ENCODE measurements at places on chromosomes 13 and 19.
A peak's percentile ranks its signal among the peaks of the same experiment; 100 is the strongest.

GRCh38 chr13:25630329-25630900, 258.6 kb downstream of the ATP8A2 start:
- no peak for DNase-seq

DNA sequence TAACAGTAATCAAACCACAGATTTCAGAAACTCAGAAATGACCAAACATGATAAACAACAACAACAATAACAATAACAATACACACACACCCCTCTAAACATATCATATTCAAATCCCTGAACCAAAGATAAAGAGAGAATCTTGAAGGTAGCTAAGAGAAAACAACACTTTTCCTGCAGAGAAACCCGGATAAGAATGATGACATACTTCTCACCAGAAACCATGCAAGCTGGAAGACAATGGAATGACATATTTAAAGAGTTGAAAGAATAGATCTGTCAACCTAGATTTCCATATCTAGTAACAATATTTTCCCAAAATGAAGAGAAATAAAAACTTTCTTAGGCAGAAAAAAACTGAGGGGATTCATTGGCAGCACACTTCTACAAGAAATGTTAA, 138.1 kb downstream of the LIG4 start:
- DNase-seq, result no peak

GRCh38 chr19:54149021-54149812, 10.3 kb downstream of the LENG1 start:
- DNase-seq, result no peak

DNA sequence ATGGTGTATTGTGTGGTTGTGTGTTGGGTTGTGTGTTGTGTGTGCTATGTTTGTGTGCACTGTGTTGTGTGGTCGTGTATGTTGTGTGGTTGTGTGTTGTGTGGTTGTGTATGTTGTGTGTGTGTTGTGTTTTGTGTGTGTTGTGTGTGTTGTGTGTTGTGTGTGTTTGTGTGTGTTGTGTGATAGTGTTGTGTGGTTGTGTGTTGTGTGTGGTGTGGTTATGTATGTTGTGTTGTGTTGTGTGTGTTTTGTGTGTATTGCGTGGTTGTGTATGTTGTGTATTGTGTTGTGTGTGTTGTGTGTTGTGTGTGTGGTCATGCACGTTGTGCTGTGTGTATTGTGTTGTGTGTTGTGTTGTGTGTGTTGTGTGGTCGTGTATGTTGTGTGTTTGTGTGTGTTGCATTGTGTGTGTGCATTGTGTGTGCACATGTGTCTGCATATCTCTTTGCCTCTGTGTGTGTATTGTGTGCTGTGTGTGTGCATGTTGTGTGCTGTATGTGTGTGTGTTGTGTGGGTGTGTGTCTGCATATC, 2.9 kb downstream of the C3 start:
- no peak for DNase-seq

DNA sequence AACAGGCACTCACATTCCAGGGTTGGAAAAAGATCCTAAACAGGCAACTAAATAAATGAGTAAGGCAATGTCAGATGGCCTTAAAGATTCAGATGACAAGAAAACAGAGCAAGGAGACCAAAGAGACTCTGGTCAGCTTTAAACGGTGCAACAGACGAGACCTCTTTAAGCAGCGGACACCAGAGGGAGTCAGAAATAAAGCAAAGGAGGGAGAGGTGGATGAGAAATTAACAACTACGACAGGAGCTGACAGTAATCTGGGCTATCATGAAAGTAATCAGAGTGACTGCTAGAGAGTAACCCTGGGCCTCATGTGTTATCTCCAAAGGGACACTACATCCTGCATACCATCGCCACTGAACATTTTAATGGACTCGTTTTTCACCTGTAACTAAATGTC, 1.1 kb downstream of the ZNF550 start:
- DNase-seq, result no peak

DNA sequence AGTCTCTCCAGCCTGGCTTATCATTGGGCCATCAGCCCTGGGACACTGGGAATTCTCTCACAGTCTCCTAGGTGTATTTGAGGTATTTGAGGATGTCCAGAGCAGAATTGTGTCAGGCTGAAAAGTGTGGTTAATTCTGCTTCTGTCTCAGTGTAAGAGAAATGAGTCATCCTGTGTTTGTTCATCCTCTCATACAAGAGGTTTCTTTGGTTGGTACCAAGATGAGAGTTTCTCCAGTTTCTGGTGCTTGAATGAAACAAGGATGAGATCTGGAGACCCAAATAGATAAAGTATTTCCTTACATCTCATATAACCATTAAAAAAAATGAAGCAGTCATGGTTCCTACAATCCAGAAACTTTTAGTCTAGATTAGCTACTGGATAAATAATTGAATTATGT, 7.7 kb downstream of the ZNF253 start:
- no peak for DNase-seq

DNA sequence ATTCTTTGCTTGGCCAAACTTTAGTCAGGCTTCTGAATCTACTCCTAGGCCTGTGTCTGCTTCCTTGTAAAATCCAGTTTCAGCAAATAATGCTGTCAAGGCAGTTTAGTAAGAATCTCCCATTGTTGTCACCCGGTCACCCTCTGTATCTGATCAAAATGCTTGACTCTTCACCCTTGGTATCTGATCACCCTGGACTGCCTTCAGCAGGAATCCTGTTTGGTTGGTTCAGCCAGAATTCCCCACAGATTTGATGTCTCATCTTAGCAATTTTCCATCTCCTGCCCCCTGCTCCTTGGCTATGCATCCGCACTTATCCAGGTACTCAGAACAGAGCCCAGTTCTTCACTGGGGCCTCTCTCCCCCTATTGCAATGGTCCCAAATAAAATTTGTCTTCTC, 172.4 kb upstream of the UBL3 start:
- no peak for DNase-seq

- no peak for DNase-seq
These were observed 86.0 kb downstream of the ING1 start for GRCh38 chr13:110799246-110800236.

GRCh38 chr13:43877766-43878165, 1.8 kb downstream of the CCDC122 start:
- no peak for DNase-seq

DNA sequence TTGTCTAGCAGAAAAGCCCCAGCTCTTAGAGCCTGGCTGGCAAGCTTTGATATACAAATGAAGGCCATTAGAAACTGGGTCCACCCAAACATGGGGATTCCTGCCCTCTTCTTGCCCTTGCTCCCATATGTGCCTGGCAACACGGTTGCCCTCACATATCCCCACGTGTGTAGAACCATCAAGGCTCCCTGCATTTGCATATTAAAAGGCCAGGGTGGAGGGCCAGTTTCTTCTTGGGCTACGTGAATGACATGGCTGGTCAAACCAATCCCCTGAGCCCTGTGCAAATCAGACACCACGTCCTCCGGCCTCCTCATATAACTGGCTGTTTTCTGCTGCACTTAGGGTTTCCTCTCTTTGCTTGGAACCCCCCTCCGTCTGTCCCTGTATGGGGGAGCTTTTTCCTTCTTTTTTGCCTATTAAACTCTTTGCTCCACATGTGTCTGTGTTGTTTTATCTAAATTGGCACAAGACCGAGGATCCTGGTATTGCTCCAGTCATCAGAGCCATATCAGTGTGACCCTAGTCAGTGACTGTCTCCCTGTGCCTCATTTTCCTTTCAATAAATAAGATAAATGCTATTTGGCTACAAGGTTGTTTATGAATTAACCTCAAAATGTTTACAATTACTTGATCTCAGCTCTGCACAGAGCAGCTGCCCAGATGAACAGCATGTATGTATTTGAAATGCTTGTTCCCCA, 30.3 kb upstream of the CEACAM1 start:
- no peak for DNase-seq

GRCh38 chr19:15251010-15251748, 18.9 kb upstream of the EPHX3 start:
- no peak for DNase-seq

DNA sequence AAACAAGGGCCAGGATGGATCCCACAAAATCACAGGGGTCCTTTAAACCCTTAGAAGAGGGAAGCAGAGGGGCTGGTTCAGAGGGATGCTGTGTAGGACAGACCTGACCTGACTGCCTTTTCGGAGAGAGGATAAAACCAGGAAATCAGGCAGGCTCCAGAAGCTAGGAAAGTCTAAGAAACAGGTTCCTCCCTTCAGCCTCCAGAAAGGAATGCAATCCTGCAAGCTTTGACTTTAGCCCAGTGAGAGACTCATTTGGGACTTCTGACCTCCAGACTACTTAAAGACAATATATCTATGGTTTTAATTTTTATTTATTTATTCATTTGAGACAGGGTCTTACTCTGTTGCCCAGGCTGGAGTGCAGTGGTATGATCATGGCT, 5.3 kb downstream of the RAB20 start:
- no peak for DNase-seq

DNA sequence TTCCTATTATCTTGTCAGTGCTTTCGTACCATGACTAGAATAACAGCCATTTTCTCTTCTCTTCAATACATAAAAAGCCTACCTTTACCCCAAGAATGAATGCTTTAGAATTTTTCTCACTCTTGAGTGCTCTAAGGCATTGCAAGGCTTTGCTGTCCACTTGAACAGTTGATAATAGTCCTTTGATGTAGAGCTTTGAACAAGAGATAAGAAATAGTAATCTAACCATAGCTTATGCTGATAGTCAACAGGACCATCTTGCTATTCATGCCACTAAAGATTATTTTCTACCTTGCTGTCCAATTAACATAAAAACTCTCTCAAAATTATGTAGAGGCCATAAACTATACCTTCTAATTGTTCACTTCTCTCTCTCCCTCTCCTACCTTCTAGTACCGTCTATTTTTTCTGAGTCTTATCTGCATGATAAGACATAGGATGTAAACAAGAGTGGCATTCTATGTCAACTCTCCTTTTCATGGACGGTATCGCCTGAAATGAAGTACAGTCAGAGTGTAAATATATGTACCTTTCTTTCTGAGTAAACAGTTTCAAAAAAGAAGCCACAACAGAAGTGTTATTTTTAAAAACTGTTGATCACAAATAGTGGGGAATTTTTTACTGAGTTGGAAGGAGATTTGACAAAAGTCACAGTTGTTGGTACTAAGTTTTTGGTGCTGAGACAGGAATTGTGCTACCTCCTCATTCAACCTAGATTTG, 297.9 kb downstream of the NDFIP2 start:
- no peak for DNase-seq

GRCh38 chr13:96346921-96347320, 257.0 kb downstream of the HS6ST3 start:
- DNase-seq, result no peak

DNA sequence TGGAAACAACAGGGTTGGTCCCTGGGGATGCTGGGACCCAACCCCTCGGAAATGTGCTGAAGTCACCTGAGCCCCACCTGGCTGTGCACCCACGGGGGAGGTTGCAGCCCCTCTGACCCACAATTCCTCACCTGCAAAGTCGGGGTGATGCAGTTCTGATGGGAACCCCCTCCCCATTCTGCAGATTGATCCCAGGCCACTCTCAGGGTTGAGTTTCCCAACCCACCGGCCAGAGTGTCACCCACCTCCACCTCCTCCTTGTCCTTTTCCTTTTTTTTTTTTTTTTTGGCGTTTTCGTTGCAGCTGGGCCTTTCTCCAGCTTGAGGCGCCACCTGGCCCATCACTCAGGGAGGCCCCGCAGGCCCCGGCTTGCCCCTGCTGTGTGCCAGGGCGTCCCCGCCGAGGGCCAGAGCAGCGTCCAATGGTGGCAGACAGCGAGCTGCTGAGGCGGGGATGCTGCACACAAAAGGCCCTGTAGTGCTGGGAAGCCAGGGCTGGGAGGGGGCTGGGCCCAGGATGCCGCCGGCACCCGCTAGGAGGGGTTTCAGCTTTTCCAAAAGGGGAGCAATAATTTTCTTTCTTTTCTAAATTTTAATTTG, 4.6 kb downstream of the PIK3R2 start:
- no peak for DNase-seq

DNA sequence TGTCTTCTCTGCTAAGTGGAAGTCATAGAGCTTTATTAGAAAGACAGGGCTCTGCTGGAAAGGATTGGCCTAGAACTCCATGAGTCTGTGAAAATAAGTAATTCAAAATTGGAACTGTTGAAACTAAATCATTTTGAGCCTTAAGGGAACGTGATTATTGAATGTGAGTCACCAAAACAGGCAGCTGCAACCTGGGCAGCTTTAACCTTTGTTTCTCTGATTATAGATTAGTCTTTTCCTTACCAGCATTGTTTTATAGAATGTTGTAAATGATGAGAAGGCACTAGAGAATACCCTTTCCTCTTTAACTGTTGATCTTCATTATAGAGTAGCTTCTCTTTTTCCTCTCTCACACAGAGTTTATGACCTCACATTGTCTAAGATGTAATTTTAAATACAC, 638.8 kb upstream of the SLITRK6 start:
- DNase-seq, result no peak

- DNase-seq, result no peak
These were observed 989 bp downstream of the ZNF766 start for GRCh38 chr19:52270266-52270885.

DNA sequence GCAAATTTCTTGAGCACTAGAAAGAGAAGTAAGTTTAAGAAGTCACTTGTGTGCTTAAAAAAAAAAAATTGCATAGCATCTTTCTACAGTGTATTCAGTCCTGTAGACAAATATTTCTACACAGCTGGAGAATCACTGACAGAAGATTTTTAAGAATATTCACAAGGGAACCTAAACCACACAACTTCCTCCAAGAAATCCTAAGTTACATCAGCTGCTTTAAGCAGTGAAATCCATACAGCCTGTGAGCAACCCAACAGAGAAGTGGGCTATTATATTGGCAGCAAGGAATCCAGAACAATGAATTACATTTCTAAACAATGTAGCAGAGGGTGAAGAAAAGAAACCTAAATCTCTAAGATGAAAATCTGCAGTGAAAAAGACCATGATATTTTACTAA, 1.5 kb downstream of the DOCK9 start:
- DNase-seq, result no peak

- DNase-seq, result peak; percentile 27
These were observed 608 bp downstream of the CNN2 start for GRCh38 chr19:1026783-1027649.

DNA sequence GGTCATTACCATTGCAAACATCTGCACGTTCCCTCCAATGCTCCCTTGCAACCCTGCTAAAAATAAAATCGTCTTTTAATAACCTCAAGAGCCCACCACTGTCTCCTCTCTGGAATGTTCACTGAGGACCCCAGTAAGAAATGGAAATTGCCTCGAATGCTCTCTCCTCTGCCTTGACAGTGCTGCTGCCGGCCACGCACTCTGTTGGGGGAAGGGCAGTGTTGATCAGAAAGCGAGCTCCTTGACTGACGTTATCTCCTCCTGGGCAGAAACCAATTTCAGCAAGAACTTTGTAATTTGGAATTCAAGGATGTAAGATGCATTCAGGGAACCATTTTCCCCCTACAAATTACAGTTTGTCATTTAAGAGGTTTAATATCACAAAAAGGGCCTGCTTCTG, 718.5 kb downstream of the UQCRFS1 start:
- no peak for DNase-seq

GRCh38 chr19:54436031-54436523, 12.9 kb upstream of the LENG8 start:
- no peak for DNase-seq

- DNase-seq, result no peak
These were observed 57.8 kb downstream of the CCNA1 start for GRCh38 chr13:36490055-36490454.

Measured in activated effector memory CD4-positive, alpha-beta T cell treated with Interleukin-2 at 50 U/mL for 16 hours (primary cell).